Left colon (tissue), 2 donors: ENCODE measurements at places on chromosomes 6 and 20. TPM values are rescaled to one million over a fixed set of nuclear protein-coding genes. Genes with fewer than 3 reads are reported as not detected.

TENT5A gene
- total RNA-seq = 29.3 TPM

DNA sequence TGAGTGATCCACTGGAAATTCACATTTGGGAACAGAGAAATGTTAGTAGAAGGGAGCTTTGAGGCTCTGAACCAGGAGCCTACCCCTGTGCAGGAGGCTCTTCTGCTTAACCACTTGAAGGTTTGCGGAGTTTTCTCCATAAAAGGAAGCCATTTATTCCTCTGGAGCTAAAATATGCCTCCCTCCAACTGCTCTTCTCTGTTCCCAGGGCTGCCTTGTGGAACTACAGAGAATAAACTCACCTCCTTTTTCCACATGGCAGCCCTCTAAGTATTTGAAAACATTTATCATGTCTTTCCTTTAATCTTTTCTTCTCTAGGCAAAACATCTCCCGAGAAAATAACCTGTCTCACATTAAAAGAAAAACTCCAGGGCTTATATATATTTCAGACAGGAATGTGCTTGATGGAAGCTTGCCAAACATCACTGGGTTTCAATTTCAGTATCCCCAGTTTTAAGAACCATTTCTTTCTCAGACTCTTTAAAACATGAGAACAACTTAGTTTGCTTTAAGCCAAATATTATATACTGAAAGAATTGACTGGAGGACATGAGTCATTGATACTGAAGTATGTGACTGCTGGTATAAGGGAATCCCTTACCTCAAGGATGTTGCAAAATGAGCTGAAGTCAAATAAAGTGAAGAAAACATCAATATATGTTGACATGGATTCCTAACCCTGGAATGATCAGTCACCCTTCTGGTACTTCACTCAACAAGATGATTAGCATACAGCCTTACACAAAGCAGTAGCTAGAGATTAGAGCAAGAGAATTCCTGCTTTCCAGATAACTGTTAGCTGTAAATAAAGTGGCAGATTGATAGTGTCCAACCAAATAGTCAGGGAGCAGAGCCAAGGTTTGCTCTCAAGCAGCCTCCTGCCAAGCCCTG lies 74.0 kb downstream of the ZBTB2 start:
- no peak for DNase-seq

GRCh38 chr6:3450888-3451287 lies 6.0 kb downstream of the SLC22A23 start:
- no peak for DNase-seq

DNA sequence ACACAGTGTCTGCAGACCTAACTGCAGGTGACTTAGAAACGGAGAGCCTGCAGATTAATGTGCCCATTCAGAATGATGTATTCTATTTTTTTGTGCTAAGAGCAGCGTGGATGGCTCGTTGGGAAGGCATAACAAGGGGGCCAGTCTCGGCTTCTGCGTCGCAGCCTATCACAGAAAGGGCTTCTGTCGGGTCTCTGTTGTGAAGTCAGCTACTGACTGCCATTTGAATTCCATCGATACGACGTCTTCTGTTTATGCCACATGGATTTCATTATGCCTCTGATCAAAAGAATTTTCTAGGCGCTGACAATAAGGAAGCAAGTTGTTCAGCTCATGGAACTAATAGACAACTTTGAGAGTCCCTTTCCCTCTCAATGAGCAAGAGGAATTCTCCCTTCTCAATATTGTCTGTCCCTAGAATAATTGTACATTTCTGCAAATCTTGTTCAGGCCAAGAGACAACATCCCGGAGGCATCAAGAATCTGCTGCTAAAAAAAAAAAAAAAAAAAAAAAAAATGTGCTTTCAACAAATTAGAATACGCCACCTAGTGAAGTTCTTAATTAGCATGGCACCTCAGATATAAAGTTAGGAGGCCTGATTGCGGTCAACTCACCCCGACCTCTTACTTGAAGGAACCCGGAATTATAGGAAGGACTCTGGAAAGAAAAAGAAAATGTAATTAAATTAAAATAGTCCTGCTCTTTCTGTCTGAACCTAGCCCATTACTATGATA lies 223.9 kb downstream of the TSHZ2 start:
- no peak for DNase-seq

GRCh38 chr20:38321959-38322598 lies 18.1 kb downstream of the BPI start:
- DNase-seq = peak; percentile 10

GRCh38 chr20:52924411-52925271 lies 47.5 kb upstream of the TSHZ2 start:
- DNase-seq = no peak
